ENCODE measurements at places on chromosomes 3 and 15.

GRCh38 chr15:94777037-94777436 is 545.7 kb downstream of the MCTP2 start:
- DNase-seq: no peak

- no peak for DNase-seq
Observed at GRCh38 chr3:3802046-3802445, 2.8 kb downstream of the LRRN1 start.

DNA sequence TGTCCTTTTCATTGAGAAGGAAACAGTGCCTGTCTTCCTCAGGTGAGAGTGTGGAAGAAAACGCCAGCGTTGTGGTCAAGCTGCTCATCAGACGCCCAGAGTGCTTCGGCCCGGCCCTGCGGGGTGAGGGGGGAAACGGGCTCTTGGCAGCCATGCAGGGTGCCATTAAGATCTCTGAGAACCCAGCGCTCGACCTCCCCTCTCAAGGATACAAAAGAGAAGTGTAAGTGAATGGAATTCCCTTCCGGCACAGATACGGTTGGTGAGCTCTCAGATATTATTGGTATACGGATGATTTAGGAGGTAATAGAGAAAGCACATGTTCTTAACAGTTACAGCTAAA is 245.7 kb upstream of the CHRM5 start:
- no peak for DNase-seq

DNA sequence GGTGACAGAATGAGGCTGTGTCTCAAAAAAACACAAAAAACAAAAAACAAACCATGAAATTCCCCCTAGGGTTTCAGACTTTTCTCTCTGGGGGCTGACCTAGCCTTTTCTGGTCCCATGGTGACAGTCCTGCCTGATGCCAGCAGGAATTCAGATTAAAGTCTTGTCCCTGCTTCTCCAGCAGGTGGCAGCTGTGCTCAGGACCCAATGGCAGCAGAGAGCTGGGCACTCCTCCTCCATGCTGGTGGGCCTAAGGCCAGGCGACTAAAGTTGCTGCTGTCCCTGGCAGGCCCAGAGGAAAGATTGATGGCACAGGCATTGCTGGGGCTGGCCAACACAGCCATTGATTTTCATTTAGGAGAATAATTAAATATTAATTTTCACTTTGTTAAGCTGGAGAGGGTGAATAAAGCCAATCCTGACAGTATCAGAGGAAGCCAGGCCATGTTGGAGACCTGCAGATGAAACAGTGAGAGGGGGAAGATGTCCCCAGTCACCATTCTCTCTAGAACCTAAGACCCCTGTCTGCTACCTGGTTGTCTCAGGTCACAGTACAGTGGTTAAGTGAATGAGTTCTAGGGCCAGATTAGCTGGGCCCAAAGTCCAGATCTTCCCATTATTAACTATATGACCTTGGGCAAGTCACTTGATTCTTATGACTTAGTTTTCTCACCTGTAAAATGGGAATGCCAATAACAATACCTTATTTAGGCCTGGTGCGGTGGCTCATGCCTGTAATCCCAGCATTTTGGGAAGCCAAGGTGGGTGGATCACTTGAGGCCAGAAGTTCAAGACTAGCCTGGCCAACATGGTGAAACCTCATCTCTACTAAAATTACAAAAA is 7.1 kb downstream of the CELF6 start:
- no peak for DNase-seq

DNA sequence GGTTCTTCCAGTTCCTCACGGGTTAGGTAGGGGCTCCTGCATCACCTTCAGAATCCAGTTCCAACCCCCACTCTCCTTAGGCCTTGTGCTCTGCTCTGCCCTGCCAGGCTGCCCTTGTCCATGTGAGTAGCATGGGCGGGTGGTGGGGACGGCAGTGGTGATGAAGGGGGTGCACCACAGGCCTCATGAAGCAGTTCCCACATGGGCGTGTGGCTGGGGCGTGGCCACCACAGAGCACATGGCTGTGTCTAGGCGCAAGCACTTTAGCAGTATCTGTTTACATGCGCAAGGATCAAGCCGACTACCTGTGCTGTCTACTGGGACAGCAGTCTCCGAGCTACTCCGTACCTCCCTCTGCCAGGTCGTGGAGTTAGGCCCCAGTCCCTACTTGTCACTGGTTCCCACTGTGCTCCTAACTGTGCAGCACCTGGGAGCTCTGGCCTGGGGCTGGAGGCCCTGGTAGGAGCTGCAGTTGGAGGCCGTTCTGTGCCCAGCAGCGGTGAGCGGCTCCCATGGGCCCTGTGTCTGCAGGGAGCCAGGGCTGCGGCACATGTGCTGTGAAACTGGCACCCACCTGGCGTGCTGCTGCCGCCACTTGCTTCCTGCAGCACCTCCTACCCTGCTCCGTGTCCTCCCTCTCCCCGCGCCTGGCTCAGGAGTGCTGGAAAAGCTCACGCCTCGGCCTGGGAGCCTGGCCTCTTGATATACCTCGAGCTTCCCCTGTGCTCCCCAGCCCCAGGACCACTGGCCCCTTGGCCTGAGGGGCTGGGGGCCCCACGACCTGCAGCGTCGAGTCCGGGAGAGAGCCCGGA is 53.5 kb downstream of the PLXNA1 start:
- no peak for DNase-seq

- DNase-seq: no peak
Observed at GRCh38 chr3:14482271-14482721, 57.8 kb downstream of the GRIP2 start.

DNA sequence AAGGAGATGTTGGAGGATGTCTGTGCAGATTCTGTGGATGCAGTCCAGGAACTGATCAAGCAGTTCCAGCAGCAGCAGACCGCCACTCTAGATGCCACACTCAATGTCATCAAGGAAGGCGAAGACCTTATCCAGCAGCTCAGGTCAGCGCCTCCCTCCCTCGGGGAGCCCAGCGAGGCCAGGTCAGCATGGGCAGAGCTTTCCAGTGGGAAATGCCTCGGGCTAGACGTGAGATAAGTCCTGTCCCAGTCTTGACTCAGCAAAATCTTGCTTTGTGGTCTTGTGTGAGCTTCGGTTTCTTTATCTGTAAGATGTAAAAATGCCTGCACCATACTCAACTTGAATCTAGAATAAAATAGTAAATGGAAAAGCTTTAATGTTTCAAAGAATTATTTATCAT is 335.1 kb upstream of the UMPS start:
- no peak for DNase-seq

DNA sequence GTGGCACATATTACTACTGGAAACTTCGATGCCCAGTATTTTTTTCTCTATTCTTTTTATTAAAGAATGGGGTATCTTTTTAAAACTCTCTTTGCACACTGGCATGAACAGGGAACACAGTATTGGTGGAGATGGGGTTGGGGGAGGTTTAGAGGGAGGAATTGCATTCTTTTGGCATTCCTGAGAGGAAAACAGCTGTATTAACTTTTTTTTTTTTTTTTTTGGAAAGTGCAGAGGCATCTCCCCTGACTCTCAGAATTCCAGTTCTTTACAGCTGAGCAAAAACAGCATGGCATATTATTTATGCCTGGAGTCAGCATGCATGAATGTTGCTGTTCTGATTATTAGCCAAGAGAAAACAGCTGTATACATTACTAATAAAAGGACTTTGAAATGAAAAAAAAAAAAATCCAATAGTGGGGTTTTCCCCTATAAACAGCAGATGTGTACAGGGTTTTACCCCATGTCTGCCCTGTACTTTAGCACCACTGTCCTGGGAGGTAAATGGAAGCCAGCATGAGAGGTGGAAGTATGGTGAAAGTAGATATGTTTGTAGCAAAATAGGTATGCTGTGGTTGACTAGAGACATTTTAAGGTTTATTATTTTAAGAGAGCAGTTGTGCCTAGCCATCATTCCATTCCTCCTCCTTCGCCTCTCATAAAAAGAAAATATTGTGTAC is 132.2 kb downstream of the FNDC3B start:
- no peak for DNase-seq

DNA sequence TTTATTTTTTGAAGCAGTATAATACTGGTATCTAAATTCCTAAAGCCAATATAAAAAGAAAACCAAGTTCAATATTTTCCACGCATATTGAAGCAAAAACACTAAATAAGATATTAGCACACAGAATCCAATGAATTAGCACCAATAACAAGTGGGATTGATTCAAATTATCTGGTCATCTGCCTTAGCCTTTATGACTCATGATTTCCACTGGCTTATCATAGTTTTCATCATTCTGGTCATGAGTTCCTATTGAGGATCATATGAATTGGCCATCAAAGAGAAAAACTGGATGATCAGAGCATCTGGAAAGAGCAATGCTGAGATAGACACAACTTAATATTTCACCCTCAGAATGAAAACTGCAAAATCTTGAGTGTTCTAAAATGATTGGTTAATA is 809.9 kb downstream of the MCTP2 start:
- no peak for DNase-seq

DNA sequence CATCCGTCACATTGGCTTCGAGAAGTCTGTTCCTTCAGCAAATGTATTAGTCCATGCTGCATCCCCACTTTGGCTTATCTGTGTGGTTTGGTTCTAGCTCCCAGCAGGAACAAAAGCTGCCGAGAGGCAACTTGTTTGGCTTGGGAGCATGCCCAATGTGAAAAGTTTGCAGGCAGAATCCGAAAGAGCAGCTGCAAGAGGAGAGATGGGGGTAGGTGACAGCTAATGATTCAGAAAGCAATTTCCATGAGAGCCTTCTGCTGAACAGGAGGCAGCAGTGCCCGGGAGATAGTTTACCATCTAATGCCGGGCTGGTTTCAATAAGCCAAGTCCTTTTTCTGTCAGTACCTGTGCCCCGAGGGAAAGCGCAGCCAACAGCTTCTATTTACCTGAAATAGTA is 60.2 kb downstream of the GRM7 start:
- DNase-seq: no peak

DNA sequence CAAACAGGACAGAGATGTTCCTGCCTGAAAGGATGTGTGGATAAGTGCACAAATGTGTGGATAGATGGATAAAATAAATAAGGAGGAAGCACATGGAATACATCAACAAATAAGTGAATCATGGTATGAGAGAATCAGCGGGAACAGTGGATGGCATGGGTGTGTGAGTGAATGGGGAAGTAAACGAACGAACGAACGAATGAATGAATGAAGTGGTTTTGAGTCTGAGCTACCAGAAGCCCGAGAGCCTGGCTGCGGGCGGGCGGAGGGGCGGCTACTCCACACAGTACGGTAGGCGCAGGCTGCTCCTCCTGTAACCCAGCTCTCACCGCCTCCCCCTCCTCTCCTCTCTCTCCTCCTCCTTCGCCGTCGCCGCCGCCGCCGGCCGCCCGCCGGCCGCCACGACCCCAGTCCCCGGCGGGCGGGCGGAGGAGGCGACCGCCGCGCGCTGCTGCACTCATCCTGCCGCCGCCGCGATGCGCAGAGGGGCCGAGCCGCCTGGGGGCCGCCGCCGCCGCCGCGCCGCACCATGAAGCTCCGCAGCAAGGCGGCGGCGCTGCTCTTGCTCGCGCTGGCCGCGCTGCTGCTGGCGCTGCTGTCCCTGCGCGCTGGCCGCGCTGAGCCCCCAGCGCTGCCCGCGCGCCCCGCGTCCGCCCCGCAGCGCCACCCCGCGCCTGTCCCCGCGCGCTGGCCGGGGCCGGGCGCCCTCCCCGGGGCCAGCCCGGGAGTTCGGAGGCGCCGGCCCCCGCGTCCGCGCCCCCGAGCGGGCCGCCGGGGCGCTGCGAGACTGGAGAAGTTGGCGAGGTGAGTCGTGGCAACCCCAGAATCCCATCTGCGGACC is at the start of gene GXYLT2:
GXYLT2 (plus strand) TSS at position 342 of the 841 bp plus-strand sequence; CDS start at position 530, 188 bp downstream.
- DNase-seq: no peak

DNA sequence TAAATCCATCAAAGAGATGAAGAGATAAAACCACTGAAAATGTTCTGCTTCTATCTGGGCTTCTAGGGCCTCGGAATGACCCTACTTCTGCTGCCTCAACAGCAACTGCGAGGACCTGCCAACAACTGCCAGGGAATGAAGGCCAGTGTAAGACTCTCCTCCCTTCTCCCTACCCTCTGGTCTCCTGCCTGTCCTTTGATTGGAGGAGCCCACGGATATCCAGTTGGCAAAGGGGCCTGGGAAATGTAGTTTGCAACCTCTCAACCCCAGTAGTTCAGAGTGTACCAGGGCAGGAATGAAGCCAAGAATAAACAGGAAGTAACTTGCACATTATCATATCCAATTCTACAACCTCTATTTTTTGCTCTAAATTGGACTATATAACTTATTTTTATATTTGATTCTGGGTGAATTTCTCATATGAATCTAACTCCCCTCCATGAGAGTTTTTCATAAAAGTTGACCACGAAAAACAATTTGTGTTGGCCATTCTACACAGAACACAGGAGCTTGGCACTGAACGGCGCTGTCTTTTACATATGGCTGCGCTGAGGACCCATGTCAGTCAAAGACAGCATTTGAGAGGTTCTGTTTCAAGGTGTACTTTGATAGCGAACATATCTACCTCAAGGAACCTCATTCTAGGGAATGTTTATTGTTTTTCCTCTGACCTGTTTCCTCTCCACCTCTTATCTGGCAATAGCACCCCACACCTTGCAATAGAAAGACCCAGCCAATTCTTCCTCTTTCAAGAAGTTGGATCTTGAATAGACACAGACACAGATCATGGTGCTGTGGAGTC is 91.1 kb upstream of the RNF7 start:
- no peak for DNase-seq

DNA sequence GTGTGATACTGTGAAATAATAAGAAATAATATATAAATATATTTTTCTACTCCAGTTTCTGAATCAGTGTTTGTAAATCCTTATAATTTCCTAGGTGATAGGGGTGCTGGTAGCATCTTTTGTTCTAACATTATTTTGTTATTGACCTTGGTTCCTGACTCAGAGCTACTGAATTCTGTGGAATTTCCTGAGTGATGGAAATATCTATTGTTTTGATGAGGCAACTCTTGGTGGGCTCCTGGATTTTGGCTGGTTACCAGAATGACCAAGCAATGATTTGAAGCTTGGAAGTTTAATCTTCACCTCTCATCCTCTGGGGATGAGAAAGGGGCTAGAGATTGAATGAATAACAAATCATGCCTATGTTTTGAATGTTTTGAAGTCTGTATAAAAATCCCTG is 377.3 kb downstream of the LPP start:
- DNase-seq: no peak

GRCh38 chr3:155398046-155398445 is 104.6 kb upstream of the STRIT1 start:
- DNase-seq: no peak

- DNase-seq: no peak
Observed at GRCh38 chr15:83364501-83364900, 80.0 kb upstream of the BNC1 start.

DNA sequence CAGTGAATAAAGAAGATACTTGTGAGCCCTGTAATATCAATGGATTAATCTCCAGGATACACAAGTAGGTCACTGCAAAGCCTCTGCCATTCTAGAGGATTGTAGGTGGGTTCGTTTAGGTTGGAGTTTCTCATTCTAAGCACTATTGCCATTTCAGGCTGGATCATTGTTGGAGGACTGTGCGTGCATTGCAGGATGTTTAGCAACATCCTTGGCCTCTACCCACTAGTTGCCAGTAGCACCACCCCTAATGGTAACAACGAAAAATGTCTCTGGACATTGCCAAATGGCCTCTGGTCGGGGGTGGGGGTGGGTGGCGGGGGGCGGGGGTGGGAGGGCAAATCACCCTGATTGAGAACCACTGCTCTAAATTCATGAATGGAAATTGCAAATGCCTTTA is 4.9 kb upstream of the IFT57 start:
- no peak for DNase-seq

- no peak for DNase-seq
Observed at GRCh38 chr15:90080458-90080755, 21.9 kb downstream of the IDH2 start.

- DNase-seq: no peak
Observed at GRCh38 chr3:147838652-147839051, 429.5 kb downstream of the ZIC1 start.

GRCh38 chr3:153495422-153495821 is 333.4 kb downstream of the RAP2B start:
- DNase-seq: no peak

- no peak for DNase-seq
Observed at GRCh38 chr3:104514371-104514770, 852.3 kb upstream of the ALCAM start.

Data from cortex of kidney (tissue), 1 donor.